Hematopoietic multipotent progenitor cell treated with erythropoietin and hydrocortisone succinate and interleukin-3 and kit ligand, for 6 days (in vitro differentiated cells): ENCODE measurements at places on chromosomes 7 and 10.

DNA sequence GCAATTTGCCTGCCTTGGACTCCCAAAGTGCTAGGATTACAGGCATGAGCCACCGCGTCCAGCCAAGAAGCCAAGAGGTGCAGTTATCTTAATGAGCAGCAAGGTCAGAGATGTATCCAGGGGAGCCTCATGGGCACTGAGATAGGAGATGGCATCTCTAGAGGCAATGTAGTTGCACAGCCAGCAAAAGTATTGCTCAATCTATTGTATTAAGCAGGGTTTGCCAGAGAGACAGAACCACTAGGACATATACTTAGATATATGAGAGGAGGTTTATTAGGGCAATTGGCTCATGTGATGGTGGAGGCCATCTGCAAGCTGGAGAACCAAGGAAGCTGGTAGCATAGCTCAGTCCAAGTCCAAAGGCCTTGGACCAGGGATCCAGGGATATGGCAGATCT, 16.3 kb upstream of the VPS26A start:
- DNase-seq, result peak; percentile 78

DNA sequence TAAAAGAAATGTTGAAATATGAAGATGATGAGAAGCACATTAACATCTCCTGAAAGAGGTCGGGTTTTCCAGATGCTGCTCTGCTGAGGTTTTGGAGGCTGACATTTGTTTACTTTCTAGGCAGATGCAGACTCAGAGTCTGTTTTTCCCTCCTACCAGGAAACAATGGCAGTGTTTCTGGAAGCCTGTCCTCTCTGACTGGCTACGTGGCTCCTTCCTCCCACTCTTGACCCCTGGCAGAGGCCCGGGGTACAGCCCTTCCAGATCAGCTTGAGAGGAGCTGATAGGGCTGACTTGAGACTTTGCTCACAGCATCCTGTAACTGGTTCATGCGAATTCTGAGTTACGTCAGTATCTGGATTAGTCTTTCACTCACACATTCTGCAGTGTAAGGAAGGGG, 41.1 kb upstream of the IL15RA start:
- DNase-seq, result no peak

GRCh38 chr10:7756360-7756992, 31.3 kb downstream of the KIN start:
- DNase-seq, result peak; percentile 77

GRCh38 chr7:149820622-149821190, 17.5 kb upstream of the ZNF862 start:
- DNase-seq, result no peak

DNA sequence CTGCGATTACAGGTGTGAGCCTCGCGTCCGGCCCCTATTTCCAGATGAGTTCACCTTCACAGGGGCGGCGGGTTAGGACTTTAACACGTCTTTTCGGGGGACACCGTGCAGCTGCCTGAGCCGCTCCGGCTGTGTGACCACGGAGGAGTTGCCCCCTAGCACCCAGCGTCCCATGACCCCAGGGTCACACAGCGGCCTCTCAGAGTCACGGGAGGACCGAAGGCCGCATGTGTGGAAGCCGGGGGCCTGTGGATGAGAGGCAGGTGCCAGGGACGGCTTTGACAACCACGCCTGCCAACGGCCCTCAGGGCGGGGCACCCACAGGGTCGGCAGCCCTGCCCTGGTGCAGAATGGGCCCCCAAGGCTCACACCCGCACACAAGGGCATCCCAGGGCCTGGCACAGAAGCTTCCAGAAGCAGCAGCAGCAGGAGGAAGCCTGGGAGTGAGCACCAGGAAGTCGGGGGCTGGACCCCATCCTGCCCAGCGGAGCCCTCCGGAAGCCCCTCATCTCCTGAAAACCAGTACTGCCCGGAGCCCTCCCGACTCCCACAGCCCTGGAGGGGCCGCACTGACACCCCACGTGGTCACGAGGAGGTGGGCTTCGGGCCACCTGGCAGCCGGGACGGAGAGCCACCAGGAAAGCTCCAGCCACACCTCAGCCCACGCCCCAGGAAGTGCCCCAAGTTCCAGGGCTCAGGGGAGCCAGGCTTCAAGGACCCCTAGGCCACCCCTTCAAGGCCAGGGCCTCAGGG, 32.7 kb downstream of the ADAP1 start:
- peak; percentile 58 for DNase-seq

GRCh38 chr10:47409866-47410256, 25.8 kb upstream of the ZNF488 start:
- DNase-seq, result no peak

DNA sequence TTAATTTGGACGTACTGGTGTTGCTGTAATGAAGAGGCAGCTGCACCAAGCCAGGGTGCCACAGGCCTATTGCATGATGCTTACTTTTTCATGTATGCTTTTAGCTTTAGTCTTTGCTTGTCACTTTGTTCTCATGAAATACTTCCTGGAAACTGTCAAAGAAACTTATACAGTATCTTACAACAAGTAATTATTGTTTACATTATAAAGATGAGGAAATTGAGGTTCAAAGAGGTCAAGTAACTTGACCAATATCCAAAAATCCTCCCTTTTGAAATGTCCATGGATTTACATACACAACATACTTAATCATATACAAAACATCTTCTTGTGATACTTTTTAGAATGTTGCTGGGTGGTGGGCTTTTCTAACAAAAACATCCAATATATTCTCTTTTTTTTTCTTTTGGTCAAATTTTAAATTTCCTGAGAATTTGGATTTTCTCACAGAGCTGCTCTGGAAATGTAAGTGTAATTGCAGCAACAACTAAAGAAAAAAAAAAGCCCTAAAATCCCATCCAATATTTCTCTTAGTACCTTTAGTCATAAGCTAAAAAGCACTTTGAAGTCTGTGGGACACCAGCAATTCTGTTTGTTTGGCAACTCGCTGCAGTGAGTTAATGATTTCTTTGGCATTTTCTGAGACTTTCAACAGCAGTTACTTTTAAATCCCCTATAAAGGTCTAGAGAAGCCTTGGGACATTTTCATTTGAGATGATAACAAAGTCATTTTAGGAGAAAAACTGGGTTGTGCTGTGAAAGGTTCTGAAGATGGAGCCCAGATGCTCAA, 500.6 kb upstream of the IGFBP3 start:
- DNase-seq, result no peak

GRCh38 chr10:80414142-80414895, 6.0 kb downstream of the PRXL2A start:
- peak; percentile 66 for DNase-seq

- DNase-seq, result no peak
Observed at GRCh38 chr10:75398692-75399460, 2.7 kb downstream of the ZNF503 start.
